ENCODE measurements at places on chromosomes 1 and 21. TPM values are rescaled to one million over a fixed set of nuclear protein-coding genes. Genes with fewer than 3 reads are reported as not detected.
A peak's percentile ranks its signal among the peaks of the same experiment; 100 is the strongest.

DNA sequence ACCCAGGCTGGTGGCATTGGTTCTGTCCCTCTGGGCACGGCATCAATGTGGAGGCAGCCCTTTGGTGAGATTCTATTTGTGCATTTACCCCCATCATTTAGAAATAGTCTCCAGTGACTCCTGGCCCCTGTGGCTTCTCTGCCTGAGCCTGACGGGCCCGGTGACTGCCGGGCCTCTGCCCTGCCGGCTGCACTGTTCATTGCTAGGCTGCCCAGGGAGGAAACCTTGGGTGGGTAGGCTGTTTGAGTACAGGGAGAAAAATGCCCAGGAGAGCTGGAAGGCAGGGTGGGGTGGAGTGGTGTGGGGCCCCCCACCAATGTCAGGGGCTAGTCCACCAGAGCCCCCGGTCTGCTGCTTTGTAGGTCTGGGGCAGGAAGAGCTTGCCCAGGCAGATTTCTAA is 23.4 kb upstream of the EDN2 start:
- DNase-seq: no peak

GRCh38 chr1:203219934-203220333 is 9.5 kb downstream of the CHIT1 start:
- no peak for DNase-seq

DNA sequence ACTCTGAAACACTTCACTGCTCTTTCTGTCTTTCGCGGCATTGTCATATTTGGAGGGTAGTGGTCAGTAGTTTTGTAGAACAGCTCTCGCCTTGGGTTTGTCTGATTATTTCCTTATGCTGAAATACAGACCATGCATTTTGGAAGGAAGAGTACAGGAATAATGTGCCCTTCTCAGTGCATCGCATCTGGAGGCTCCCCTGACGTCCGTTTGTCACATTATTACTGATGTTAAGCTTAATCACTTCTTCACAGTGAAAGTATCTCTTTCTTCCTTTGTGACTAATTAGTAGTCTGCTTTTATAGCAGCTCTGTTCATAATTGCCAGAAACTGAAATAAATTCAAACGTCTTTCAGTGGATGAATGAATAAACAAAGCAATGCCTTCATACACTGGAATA is 85.7 kb upstream of the CXADR start:
- DNase-seq: no peak

GRCh38 chr1:9201401-9202239 is 33.0 kb upstream of the H6PD start:
- DNase-seq: no peak

DNA sequence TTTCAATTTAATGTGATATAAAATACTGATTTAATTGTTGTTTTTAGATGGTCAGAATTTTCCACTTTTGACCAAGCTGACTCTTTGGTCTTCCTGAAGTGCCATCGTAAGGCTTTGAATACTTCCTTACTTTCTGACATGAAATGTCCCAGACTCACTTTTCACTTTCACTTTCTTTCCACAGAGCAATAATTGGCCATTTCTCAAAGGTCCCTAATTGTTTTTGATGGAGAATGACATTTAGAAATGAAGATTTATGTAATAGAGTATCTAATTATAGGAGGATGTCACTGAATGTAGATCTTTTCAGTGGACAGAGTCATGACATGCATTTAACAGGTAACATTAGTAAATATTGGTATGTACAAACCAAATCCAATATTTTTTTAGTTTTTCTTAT is 1141.6 kb downstream of the KCNT2 start:
- DNase-seq: no peak

GRCh38 chr1:206705191-206705590 is 20.5 kb downstream of the MAPKAPK2 start:
- DNase-seq: peak; percentile 86

DNA sequence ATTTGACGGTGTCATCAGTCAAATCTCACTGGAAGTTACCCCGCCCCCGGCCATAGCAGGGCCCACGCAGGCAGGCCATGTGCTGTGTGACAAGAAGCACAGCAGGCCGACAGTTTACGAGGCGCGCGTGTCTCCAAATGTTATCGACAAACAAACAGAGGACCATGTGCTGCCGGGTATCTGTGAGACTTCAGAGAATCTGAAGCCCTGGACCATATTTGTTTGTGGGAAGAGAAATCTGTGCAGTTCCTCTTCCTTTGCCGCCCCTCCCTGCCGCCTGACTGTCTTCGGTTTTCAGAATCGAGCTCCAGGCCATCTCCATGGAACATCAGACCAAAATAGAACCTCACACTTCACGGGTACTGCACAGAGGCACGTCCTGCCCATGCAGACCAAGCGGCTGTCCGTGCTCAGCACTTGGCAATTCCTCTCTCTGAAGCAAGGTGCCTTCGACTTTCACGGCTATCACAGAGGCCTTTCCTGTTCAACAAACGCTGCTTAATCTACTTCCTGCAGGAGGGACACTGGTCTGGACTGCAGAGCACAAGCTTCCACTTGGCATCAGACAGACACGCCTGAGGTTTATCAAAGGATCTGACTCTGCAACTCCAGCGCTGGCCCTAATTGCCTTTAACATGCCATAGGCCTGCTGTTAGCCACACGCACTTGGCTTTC is 135.7 kb upstream of the KRTAP19-8 start:
- no peak for DNase-seq

DNA sequence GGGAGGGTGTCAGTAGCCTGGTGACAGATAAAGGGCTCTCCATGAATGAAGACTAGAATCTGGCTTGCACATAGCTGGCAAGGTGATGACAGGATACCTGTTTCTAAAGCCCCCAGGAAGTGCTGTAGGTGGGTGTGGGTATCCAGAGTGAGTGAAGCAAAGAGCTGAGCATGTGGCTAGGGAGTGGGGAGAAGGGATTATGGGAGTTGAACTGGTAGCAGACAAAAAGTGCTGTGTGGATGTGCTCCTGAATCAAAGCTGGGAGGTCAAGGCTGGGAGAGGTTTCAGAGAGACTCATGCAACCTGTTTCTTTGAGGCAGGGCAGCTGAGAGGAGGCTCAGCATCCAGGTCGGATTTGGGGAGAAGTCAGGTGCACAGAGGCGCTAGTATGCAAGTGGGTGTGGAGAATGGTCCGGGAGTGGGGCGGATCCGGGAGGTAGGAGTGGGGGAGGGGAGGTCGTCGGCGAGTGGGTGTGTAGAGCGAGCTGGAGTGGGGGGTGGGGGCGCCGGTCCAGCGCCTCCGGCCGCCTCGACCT is 600 bp downstream of the ASTN1 start:
- no peak for DNase-seq

- DNase-seq: no peak
Observed at GRCh38 chr1:162250004-162250730, 126.5 kb downstream of the SPATA46 start.

- DNase-seq: no peak
Observed at GRCh38 chr1:243842161-243842560, 7.9 kb downstream of the AKT3 start.

- no peak for DNase-seq
Observed at GRCh38 chr1:203098914-203099520, 13.2 kb upstream of the MYOG start.

DNA sequence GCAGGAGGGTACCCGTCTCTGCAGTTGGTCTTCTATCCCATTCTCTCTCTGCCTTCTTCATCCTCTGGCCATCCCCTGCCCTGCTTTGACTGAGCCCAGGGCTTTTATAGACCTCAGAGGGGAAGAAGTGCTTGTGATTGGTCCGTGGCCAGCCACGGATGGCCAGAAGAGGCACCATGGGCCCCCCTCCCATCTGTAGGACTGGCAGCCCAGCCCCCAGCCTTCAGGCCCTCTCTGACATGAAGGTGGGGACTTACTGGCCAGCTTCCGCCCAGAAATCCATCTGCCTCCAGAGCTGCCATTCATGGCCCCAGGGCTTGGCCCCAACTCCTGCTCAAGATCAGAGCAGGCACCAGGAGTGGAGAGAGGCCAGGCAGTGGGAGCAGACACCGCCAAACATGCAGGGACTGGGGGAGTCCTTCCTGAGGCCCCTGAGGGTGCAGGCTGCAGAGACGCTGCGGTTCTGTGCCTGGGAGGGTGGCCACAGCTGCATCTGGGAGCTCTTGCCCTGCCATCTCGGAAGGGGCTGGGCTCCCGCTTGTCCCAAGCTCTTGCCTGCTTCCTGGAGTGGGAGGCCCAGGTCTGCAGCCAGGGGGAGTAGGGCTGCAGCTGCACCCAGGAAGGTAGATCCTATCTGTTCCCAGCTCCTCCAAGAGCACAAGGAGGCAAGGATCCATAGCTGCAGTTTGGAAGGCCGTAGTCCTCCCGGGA is 698.6 kb upstream of the B3GALT2 start:
- DNase-seq: no peak

Gene CCDC27
- 0.16 TPM for total RNA-seq

Gene PCP4
- not detected for total RNA-seq

Gene APH1A
- 40.0 TPM for total RNA-seq

All from psoas muscle (tissue), 8 donors.